ENCODE measurements at places on chromosomes 1 and 21.

GRCh38 chr1:113557187-113557586, 166.9 kb downstream of the MAGI3 start:
- no peak for DNase-seq

GRCh38 chr1:203324105-203325025, 19.0 kb downstream of the BTG2 start:
- peak; percentile 43 for DNase-seq

DNA sequence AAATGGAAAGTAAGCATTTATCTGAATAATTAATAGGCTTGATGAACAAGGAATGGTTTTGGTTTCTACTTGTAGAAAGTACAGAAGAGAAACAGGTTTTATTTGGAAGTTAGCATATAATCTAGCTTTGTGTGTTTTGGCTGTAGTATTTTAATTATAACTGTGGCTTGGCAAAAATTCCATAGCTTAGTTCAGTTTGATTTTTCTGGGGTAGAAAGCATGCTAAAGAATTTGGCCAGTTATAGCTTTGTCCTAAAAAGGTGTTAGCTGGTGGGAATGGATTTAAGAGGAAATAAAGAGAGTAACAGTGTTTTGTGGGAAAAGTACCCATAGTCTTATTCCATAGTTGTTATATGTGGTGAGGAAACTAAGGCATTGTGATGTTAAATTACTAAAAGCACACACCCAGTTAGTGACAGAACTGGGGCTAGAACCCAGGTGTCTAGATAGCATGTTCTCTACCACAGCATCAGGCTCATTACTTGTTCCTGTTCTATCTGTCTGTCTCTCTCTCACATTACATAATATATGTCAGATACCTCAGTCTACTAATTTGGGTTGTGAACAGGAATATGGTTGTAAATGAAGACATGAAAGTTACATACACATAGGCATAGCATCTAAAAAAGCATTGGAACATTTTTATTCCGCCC, 55.0 kb downstream of the MPZL1 start:
- DNase-seq: no peak

- no peak for DNase-seq
Observed at GRCh38 chr1:224116131-224116530, 2.2 kb downstream of the FBXO28 start.

DNA sequence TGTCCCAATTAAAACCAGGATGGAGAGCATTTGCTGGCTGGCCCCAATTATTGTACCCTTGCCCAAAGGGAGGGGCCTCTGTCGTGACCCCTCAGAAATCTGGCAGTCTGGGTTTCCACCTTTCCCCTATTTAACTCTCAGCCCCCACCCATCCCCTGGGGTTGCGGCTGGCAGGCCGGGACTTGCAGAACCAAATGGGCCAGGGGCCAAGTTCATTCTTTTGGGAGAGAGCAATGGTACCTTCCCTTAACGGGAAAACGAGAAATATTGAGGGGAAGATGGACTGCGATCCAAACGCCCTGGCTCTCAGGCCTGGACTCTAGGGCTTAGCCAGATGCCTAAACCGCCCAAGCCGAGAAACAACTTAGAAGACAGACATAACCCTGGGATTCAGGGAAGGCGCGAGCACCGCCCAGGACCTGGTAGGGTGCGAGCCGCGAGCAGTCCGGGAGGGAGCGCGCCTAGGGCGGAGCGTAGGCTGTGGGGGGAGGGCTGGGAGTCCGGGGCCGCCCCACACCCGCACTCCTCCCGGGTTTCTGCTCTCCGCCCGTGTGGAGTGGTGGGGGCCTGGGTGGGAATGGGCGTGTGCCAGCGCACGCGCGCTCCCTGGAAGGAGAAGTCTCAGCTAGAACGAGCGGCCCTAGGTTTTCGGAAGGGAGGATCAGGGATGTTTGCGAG, at the start of gene SLC27A3:
TSS of gene SLC27A3 (plus strand) at position 628 of the 678 bp plus-strand sequence. CDS start 91 bp downstream, outside the sequence.
- DNase-seq: no peak

GRCh38 chr1:226529891-226530290, 18.7 kb upstream of the STUM start:
- no peak for DNase-seq

DNA sequence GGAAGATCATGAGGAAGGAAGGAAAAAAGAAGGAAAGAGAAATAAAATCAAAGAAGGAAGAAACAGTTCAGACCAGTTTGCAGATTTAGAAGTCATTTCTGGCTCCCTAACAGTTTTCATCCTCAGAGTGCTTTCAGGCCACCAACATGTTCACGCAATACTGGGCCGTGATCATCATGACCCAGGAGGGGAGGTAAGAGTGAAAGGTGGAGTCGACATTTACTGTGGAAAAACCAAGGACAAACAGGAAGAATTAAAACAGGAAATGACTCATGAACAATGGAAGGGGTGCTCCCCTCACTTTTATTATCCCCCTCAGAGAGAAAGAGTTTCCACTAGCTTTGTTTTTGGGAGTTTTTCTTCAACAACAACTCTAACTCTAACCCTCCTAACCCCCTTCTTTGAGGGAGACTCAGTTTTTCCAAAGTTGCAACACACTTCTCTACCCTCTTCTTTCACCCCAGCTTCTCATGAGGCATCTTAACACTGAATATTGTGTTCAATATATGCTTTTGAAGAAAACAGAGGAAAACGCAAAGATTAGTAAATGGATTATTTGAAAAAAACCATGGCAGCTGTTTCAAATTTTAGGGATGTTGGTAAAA, 60.4 kb downstream of the VANGL2 start:
- DNase-seq: no peak

- no peak for DNase-seq
Observed at GRCh38 chr1:198641501-198641900, 2.7 kb downstream of the PTPRC start.

Data from effector CD8-positive, alpha-beta T cell (primary cell).